ENCODE measurements at places on chromosomes 2 and 18.

GRCh38 chr2:210888035-210888434, 331.6 kb downstream of the CPS1 start:
- no peak for DNase-seq

DNA sequence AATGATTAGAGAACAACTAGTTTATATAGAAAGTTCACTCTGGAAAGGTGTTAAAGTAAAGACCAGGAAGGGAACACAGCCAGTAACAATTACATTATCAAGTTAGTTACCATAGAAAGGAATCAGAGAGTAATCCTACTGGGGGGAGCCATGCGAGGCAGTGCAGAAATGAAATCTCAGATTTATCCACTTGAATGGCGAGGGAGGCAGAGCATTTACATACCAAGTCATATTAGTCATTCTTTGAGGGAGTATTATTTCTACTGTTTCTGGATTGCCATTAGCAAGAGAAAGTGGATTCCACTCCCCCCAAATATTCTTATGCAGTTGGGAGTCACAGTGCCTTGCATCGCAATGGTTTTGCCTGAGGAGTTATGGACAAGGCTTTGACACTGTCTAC, 472.7 kb upstream of the TRIB2 start:
- no peak for DNase-seq

DNA sequence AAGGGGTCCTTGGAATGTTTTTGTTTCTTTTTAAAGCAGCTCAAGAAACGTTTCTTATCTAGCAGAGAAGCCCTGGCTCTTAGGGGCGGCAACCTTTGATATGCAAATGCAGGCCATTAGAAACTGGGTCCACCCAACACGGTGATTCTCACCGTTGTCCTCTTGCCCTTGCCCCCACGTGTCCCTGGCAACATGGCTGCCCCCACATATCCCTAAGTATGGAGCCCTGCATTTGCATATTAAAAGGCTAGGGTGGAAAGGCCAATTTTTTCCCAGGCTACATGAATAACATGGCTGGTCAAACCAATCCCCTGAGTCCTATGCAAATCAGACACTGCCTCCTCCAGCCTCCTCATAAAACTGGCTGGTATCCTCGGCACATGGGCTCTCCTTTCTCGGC, 230.1 kb upstream of the SPOPL start:
- DNase-seq, result no peak

DNA sequence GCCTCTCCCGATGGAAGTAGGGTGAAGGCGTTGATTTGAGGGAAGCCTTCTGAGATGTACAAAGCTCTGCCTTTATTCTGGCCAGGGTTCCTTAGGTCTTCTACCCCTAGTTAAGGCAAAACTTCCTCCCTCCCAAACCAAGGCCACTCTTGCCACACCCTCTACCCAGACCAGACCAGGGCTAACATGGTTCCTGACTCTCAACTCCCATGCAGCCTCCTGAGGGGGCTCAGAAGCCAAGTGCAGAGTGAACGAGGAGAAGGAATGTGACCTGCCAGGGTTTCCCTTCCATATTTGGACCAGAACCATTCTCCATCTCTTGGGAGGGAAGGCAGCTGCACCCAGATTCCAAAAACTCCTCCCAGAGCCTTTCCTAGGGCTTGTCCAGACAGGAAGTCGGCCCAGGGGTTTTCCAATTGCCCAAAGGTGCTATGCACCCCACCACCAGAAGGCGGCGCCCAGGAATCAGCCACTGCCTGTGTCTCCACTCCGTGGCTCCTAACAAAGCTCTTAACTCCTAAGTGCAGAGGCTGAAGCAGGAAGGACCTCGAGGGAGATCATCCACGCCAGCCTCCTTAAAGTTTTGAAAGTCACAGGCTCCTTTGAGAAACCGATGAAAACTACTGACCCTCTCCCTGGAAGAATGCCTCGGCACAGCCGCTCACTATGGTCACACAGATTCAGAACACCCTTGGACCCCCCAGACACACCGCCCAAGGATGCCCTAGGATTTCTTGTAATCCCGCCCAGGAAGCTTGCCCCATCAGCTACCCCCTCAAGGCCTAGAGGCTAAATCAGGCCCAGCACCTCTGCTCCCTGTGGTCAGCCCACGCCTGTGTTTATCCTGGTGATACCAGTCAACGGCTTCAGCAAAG, 157.8 kb downstream of the SMAD2 start:
- peak; percentile 58 for DNase-seq

- no peak for DNase-seq
Measured at GRCh38 chr2:166134252-166135151, 6.7 kb upstream of the SCN1A start.

- no peak for DNase-seq
Measured at GRCh38 chr18:45081566-45082181, 401.0 kb downstream of the SETBP1 start.

GRCh38 chr2:239610457-239611221, 209.8 kb upstream of the HDAC4 start:
- no peak for DNase-seq

DNA sequence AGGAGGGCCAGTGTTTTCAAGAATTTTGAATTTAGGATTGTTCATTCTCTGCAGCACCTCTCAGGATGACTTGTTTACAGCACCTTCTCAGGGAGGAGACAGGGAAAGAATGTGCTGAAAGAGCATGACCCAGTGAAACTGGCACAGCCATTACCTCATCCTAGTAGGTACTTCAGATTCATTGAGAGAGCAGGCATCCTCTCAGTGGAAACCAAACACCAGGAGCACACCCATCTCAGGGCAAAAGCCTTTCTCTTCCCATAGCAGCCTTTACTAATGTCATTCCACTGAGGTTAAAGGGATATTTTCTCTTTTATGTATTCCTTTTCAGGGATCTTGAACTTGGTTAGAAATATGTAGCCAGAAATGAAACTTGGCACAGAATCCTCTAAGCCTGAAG, 2.6 kb downstream of the MAP2 start:
- DNase-seq, result no peak

Measured in GM12865 (cell line).